ENCODE measurements at places on chromosomes 1 and 21.
A peak's percentile ranks its signal among the peaks of the same experiment; 100 is the strongest.

DNA sequence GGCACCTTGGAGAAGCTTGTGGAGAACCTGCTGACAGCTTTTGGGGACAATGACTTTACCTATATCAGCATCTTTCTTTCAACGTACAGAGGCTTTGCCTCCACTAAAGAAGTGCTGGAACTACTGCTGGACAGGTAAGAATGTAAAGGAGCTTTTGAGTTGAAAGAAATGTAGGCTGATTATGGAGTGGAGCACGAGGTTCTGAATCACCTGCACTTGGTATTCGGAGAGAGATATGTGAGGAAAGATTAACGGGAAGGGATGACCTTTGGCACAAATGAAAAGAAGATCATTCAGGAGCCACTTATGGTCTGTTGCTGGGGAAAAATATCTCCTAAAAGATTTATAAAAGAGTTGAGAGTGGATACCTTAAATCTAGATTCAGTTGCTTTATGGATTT, 42.7 kb downstream of the RGL1 start:
- DNase-seq: no peak

- DNase-seq: no peak
Measured at GRCh38 chr1:165476776-165477175, 31.9 kb upstream of the RXRG start.

DNA sequence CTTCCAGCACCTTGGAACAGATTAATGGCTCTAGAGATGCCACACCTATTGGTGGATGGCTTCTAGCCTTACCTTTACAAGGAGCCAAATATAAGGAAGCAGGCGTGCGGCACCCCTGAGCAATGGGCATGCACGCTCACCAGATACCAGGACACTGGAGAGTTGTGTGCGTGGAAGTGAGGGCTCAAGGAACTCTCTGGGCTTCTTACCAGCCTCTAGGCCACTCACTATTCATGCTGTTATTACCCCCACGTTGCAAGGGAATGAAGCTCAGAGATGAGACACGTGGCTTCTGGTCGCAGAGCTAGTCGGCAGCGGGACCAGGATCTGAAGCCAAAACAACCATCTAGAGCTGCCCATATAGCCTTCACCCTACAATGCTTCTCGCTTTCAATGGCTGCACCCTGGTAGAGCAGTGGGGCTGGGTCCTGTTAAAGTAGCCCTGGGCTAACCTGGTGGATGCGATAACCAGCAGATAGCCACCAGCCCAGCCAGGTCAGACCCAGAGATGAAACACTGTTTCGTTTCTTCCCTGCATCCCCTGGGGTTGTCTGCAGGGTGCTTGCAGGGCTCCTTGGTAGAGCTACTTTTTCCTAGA, 396.4 kb upstream of the VAMP3 start:
- DNase-seq: no peak

DNA sequence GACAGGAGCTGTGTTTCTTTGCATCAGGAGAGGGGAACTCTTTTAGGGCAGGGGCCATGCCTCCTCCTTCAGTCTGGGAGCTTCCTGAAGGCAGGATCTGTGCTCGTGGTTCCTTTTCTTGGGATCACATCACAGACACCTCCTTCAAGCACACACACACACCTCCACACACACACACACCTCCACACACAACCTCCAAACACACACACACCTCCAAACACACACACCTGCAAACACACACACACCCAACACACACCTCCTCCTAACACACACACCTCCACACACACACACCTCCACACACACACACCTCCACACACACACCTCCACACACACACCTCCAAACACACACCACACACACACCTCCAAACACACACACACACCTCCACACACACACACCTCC, 10.5 kb downstream of the LGR6 start:
- no peak for DNase-seq

GRCh38 chr1:233356705-233356987, 29.1 kb downstream of the MAP3K21 start:
- no peak for DNase-seq

DNA sequence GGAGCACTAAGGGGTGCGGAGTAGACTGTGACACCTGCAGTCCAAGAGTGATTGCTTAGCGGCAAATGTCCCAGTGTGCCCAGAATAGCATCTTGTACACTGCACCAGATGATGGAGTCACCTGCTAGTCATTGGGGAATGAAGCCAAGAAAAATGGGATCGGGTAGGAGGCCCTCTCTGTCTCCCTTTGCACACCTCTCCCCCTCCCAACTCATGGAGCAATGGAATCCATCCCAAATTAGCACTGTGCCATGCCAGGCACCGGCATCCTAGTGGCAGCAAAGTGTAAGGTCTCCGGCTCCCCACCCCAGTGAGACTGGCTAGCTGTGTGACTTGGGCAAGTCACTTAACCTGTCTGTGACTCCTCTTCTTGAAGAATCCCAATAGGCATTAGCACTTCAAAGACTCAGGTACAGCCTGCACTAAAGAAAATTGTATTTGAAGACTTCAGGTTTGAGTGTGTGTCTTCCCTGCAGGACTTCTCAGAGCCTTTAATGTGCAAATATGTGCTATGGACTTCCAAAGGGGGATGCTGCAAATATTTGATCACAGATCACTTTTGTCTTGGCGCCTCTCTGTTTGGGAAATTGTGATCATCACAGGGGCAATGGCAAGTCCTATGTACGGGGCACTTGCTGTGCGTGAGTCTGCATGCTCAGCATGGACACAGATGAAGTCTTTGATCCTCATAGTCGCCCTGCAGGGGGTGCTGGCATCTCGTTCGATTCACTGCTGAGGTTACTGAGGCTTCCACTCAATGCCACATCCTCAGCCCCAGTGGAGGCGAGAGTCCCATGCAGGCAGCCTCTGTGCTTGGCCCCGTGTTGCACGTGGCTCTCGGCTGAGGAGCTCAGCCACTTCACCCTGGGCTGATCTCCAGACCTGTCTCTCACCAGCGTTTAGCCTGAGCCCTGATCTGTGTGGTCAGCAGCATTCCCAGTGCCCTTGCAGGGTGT, 272.9 kb upstream of the C1orf174 start:
- no peak for DNase-seq

DNA sequence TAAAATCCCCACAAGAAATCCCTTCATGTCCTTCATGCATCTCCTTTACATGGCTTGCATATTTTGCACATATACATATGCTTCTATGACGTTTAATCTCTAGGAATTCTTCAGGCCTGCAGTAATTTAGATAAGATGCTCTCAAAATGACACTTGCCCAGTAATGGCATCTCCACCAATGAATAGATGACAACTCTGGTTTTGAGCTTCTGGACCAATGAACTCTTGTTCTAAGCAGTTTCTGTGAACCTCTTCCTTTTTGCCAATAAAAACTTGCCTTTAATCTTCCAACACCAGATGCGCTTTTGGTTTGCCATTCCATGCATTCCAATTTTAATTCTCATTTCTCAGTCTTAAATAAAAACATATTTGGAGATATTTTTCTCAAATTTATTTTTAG, 189.8 kb upstream of the OLFM3 start:
- DNase-seq: no peak

DNA sequence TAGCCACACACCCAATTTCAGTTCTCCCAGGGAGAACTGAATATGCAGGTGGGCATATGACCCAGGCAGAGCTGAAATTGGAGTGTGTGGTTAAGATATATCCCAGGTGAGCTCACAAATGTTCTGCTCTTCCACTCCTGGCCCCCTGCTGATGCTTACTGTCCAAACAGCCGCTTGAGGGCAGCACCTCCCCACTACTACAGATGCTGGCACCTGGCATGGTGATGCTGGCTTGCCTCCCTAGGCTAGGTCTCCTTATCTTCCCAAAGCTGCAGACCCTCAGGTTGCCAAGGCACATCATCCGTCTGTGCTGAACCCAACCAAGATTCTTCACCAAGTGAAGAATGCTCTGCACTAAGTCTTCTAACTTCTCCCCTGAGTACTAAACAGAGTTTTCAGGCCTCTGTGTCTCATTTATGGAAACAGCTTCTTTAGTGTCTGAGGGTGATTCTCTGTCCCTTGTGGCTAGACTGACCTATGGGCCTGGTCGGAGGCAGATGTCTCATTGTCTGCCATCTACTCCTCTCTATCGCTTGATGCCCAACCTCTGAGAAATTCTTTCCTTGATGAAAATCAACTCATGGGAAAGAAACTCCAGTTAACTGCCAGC, 27.2 kb downstream of the XCL1 start:
- DNase-seq: peak; percentile 52

- DNase-seq: no peak
Measured at GRCh38 chr21:28991861-28992525, 684 bp downstream of the LTN1 start.

- peak; percentile 93 for DNase-seq
Measured at GRCh38 chr1:2391041-2391930, at the start of the genes MORN1 and RER1. Gene MORN1, minus strand, starts transcription at chr1:2391554. Its CDS starts 21 bp downstream, at chr1:2391533. Gene RER1, plus strand, starts transcription at chr1:2391841. Its CDS starts 3,950 bp downstream, at chr1:2395791.

GRCh38 chr1:180497826-180498225, 4.6 kb downstream of the ACBD6 start:
- no peak for DNase-seq

DNA sequence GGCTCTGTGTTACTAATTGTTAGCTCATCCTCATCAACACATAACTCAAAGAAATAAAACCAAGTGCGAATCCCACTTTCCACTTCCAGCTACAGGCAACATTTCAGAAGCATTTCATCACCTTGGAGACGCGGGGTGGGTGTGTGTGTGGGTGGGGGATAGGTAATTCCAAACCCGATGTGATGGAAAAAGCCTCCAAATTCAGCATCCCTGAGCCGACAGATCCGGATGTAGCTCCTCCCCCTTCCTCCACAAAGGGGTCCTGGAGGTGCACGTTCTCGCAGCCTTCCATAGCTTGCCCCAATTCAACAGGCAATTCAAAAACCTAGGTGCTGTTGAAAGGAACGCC, 486 bp downstream of the HSPA13 start:
- DNase-seq: no peak

DNA sequence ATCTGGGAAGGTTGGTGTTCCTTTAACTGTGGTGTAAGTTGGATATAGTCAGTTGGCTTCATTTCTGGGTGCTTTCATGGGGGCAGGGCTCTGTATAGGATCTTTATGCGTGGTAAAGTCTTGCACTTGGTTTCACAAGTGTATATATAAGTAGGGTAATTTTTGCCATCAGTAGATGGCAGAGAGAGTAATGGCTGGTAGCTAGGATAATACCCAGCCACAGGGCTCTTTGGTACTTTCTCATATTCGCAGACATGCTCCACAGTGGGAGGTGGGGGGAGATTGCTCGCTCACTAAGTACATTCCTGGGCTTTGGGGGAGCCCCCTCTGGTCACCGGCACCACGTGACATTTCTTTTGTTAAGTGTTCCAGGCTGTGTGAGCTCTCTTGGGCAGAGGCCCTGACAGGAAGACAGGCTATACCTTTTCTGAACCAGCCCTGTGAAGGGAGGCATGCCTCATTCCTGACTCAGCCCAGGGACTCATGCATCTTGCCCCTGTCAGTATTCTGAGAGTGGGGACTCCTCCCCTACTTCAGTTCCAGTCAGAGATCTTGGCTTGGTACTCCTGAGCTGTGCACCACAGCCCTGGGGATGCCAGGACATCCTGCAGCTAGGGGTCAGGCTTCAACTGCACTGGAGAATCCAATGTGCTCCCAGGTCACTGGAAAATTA, 37.6 kb downstream of the FCRL2 start:
- DNase-seq: no peak

DNA sequence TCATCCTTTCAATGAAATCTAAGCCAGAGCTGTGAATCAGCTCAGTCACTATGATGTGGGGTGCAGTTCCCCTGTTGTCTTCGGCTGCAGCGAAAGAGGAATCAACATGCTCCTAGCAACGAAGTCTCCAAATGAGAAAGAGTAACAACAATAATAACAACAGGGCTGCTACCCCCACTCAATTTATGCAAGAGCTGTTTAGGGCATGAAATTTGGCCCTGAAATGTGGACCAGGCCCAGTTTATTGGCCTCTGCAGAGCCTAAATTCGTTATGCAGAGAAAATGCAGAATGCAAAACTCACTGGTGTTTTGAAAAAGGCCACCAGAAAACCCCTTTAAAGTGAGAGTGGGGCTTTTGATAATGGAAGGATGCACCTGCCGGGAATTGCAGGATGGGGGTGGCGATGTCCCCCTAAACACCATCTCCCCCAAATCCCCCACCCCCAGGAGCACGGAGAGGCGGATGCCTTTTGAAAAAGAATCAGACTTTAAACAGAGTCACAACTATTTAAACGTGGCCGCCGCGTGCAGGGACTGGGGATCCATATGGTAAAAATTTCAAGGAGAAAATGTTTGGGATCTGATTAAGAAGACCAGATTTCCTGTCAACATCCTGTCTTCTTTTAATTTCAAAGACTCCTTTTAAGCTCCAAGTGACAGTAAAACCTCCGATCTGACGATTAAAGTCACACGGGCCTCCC, 1.9 kb downstream of the RUNX3 start:
- no peak for DNase-seq

DNA sequence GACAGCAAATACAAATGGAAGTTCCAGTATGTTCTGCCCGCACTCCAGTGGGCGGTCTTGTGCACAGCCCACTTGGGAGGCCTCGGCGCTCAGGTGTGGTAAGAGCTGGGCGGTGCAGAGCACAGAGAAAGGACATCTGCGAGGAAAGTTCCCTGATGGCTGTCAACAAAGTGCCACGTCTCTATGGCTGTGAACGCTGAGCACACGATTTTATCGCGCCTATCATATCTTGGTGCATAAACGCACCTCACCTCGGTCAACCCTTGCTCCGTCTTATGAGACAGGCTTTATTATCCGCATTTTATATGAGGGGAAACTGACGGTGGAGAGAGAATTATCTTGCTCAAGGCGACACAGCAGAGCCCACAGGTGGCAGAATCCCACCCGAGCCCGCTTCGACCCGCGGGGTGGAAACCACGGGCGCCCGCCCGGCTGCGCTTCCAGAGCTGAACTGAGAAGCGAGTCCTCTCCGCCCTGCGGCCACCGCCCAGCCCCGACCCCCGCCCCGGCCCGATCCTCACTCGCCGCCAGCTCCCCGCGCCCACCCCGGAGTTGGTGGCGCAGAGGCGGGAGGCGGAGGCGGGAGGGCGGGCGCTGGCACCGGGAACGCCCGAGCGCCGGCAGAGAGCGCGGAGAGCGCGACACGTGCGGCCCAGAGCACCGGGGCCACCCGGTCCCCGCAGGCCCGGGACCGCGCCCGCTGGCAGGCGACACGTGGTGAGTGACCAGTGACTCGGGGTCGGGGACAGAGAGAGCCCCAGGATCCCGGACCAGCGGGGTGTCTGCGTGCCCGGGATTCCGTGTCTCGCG, at the start of gene IL12RB2:
Gene IL12RB2, plus strand, starts transcription at position 623 of the 810 bp plus-strand sequence. CDS start 12,496 bp downstream, outside the sequence.
- DNase-seq: no peak

DNA sequence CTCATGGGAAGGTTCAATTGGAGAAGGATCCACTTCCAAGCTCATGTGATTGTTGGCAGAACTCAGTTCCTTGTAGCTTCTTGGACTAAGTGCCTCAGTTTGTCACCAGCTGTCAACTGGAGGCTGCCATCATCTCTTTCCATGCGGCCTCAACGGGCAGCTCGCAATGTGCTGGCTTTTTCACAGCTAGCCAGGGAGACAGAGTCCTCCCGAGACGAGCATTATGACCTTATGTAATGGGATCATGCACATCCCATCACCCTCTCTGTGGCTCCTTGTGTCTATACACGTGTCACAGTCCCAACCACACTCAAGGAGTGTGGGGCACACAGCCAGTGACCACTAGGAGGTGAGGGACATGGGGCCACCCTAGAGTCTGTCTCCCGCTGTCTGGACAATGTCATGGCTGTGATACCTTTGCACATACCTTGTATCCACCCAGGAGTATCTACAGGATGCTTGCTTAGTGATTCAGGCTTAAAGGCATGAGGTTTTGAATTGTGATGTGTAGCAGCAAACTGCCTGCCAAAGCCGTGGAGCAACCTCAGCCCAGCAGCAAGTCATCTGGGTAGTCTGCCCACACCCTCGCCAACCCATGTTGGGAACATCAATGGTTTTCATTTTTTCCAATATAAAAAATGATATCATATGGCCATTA, 3.9 kb upstream of the KRTAP10-6 start:
- DNase-seq: no peak
